Midbrain (tissue), 1 donor: ENCODE measurements at places on chromosomes 11 and 22.
A peak's percentile ranks its signal among the peaks of the same experiment; 100 is the strongest.

DNA sequence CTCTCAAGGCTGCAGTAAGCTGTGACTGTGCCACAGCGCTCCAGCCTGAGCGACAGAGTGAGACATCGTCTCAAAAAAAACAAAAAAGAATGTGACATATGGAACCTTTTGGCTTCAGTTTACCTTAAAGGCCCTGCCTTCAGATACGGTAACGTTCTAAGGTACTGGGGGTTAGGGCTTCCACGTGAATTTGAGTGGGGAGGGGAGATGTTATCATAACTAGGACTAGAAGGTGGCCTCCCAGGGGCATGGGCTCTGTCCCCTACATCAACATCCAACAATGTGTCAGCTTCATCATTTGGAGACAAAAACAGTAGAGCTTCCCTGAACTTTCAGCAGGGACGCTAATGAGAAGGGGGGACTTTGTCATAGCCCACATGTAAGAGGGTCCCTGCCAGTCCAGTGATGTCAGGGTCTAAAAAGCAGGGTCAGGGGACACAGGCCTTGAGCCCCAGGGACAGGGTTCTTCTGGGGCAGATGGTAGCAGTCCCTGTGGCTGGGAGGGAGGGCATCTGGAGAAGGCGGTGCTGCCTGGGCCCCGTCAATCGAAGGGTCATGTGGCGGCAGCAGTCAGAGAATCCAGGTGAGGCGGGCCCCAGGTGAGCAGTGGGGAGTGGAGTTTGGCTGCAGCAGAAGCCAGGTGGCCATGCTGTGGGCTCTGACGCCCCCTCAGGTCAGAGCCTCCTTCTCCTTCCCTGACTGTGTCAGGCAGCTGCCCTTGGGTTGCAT lies 79.8 kb downstream of the BCR start:
- DNase-seq = no peak

- DNase-seq = no peak
These were observed 40.1 kb downstream of the BDNF start for GRCh38 chr11:27660171-27660570.

DNA sequence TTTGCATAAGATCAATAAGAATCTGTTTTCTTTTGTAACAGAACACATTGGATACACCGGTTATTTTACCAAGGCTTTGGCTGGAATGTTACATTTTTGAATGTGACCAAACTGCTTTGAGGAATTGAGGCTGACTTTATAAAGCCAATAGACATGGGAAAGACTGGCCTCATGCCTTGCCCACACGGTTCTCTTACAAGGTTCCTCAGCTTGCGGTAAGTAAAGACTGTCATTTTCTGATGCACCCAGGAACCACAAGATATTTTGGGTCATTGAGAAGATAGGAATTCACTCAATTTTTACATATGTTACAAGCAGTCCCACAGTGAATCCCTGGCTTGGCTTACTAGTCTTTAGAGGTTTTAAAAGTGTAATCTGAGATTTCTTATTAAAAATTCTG lies 23.9 kb downstream of the OR10A6 start:
- no peak for DNase-seq

DNA sequence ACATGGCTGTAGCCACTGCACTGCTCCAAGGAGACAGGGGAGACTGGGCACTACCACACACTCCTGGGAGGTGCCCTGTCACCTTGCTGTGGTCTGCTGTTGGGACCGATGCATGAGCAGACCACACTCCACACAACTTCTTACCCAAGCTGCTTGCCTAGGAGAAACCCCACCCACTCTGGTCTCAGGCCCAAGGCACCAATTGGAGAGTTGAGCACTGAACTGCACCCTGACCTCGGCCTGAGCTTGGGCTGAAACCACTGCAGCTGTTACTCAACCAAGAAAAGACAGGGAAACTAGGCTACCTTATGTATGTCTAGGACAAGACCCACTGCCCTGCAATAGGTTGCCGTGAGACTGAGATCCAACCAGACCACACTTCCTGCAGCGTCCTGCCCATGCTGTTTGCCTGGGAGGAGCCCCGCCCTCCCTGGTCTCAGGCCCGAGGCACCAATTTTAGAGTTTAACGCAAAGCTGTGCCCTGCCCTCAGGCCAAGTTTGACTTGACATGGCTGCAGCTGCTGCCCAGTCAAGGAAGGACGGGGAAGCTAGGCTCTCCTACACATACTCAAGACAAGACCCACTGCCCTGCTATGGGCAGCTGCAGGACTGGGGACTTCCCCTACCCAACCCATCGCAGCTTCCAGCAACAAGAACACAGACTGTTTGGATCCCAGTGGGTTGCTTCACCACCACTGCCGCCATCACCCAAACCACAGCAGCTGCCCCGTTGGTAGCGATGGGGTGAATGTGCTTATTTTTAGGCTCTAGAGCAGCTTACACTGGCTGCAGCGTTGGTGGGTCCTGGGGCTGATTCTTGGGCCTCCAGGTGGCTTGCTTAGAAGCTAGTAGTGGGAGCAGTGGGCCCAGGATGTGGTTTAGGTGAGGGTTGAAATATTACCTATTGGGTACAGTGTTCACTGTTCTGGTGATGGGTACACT lies 66.8 kb downstream of the BRD1 start:
- no peak for DNase-seq

- no peak for DNase-seq
These were observed 96.9 kb upstream of the ANO1 start for GRCh38 chr11:69981119-69981784.

- DNase-seq = no peak
These were observed 1.4 kb upstream of the CELSR1 start for GRCh38 chr22:46538814-46539160.

DNA sequence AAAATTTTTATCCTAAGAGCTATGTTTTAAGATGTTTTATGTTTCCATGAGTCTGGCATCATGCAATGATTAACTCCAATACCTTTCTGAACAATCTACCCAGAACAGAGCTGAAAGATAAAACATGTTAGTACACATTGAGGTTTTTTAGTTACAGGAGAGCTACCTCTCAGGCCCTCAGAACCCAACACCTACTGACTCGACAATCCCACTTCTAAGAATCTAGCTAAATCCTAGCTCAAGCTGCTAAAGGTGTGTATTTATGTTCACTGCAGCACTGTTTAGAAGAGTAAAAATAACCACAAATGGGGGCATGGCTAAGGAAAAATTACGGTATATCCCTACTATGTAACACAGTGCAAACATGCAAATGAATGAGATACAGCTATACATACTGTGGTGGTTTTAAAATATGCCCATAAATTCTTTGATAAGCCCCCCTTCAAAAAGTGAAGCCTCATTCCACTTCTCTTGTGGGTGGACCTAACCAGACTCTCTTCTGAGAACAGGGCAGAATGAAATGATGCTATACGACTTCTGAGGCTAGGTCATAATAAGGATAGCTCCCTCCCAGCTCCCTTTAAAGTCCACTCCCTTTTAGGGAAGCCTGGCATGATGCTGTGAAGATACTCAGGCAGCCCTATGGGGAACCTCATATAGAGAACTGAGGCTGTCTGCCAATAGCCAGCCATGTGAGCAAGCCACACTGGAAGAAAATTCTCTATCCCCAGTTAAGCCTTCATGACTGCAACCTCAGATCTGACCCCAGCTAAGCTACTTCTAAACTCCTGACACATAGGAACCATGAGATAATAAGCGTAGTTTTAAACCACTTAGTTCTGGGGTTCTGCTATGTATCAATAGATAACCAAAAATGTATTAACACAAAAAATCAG lies 29.5 kb downstream of the TMEM123 start:
- DNase-seq = peak; percentile 48

DNA sequence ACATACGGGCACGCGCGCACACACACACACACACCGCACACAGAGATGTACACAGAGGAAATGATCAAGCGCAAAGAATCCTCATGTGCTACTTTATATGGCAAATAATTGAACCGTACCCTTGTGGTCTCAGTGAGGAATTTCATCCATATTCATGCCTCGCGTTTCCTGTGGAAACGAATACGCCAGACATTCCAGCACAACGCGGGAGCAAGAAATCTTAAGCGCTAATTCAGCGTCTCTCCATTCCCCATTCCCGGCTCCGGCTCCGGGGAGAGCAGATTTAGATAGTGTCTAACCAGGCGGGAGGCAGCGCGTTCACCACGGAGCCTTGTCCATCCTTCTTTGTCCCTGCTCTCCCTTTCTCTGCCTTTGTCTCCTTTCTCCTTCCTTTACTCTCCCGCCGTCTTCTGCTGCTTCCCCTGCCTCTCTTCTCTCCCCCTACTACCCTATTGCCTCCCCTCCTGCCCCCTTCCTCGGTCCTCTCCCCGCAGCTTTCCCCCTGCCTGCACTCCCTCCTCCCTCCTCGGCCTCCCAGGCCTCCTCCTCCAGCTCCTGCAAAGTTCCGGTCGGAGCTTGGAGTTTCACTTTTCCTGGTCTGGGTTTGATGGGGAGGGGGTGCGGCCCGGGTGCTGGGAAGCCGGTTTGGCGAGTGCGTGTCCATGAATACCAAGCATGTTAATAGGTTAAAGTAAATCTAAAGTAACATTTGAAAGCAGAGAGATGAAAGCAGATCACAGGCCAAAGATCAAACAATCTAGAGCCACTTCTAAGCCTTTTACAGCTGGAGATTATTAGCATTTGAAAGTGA lies 579.3 kb downstream of the BUD13 start:
- DNase-seq = no peak

DNA sequence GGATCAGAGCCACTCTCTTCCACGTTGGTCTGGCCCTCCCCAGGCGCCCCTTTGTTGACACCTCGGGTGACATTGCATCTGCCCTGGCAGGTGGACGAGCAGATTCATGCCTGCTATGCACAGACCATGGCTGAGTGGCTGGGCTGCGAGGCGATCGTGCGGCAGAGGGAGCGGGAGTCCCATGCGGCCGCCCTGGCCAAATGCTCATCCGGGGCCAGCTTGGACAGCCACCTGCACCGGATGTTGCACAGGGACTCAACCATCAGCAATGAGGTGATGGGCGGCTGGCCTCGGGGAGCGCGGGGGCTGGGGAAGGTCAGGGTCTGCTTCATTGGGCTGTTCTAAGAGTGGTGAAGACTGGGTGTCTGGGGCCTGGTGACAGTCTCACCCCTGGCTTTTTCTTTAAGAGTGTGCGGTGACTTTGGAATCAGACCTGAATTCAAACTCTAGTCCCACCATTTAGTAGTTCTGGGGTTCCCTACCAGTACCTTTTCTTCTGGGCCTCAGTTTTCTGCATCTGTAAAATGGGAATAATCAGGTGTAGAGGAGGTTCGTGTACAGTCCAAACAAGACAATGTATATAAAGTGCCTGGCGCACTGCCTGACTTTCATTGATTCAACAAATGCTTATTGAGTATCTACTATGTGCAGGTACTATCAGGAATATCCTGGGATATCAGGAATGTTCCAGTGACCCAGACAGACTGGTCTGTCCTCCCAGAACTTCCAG lies 53.0 kb downstream of the LHFPL7 start:
- no peak for DNase-seq

DNA sequence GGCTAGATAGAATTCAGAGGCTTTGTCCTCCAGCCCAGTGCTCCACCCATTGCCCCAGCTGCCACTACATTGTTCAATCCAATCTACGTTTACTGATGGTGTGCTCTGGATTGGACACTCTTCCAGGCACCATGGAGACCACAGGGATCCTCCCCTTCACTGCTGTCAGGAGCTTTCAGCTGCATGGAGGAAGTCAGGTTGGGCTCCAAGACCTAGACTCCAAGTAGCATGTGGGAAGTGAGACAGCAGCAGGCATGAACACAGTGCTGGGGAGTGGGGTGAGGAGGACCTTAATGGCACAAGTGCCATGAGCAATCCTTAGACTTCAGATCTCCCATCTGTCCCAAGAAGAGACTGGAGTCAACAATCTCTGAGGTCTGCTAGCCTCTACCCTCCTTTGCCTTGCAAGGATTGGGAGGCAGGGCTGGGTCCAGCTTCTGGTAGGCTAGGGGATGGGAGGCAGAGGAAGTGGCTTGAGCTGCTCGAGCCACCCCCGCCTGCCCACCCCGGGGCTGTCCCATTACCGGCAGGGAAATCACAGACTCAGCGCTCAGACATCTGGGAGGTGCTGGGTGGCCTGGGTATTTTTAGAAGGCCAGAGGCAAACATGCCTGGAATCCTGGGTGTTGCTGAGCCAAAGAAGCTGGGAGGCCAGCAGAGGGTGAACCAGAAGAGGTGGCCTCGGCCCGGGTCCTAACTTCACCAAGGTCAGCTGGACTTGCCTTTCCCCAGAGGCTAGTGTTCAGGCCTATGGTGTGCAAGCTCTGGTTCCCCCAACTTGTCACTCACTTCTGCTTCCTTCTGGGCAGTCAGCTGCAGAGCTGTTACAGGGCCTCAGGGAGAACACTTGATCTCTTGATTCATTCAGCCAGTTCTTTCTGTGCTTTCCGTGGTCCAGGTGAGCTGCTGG lies 15.2 kb upstream of the FCHSD2 start:
- DNase-seq = no peak
